Stimulated activated CD4-positive, alpha-beta T cell treated with anti-CD3 and anti-CD28 coated beads, Interleukin-4, amount 100 ng/mL, for 1 hour (primary cell): ENCODE measurements at places on chromosomes 6 and 20.

GRCh38 chr6:142339113-142339512, 37.3 kb downstream of the ADGRG6 start:
- DNase-seq = no peak

GRCh38 chr6:90003941-90004340, 109.7 kb downstream of the GJA10 start:
- no peak for DNase-seq

GRCh38 chr6:149094156-149094555, 223.4 kb upstream of the TAB2 start:
- DNase-seq = no peak

- DNase-seq = no peak
Observed at GRCh38 chr6:131117878-131118277, 17.4 kb upstream of the AKAP7 start.

DNA sequence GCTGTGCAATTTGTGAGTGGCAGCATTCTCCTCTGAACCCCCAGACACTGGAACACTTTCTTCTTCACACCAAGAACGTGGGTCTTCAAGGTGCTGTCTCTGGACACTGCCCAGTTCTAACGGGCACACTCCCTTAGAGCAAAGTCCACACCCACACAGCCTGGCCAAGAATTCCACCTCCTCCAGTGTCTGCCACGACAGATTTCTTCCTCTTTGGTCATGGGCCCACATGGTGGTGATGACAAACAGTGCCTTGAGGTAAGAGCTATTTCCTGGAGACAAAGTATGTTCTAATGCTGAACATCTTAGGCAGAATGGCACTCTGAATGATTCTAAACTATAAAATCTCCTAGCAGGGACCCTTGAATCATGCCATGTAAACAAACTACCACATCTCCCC, 25.5 kb upstream of the SSTR4 start:
- no peak for DNase-seq

DNA sequence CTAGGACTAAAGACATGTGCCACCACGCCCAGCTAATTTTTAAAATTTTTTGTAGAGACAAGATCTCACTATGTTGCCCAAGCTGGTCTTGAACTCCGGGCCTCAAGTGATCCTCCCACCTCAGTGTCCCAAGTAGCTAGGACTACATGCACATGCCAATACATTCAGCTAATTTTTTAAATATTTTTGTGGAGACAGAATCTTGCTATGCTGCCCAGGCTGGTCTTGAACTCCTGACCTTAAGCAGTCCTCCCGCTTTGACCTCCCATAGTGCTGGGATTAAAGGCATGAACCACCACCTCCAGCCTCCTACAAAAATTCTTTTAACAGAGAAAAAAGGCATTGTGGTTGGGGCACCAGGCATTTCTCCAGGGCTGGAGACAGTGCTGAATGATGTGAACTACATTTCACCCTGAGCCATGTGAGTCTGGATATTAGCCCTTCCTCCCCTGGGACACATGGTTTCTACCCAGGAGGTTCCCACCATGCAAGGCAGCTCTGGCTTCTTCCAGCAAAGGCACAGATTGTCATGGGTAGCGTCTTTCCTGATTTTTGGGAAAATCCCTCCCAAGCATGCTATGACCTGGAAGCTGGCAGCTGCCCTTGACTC, 36.3 kb upstream of the CMTR1 start:
- DNase-seq = no peak

GRCh38 chr6:40816601-40817000, 222.4 kb downstream of the UNC5CL start:
- no peak for DNase-seq

DNA sequence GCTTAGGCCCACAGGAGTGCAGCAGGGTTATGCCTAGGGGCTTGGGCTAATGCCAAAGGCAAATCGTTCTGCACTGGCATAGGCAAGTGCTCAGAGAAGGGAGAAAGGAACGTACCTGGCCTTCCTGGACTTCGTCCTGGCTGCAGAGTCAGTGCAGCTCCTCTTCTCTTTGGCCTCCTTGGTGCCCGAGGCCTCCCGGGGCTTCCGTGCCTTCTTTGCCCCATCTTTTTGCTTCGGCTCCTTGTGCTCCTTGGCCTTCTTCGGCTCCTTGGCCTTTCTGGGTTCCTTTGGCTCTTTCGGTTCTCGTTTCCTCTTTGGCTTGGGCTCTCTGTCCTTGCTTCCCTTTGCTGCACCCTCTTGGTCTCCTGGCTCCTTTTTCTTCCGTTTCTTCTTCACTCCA, 85.2 kb downstream of the CHD6 start:
- DNase-seq = no peak

DNA sequence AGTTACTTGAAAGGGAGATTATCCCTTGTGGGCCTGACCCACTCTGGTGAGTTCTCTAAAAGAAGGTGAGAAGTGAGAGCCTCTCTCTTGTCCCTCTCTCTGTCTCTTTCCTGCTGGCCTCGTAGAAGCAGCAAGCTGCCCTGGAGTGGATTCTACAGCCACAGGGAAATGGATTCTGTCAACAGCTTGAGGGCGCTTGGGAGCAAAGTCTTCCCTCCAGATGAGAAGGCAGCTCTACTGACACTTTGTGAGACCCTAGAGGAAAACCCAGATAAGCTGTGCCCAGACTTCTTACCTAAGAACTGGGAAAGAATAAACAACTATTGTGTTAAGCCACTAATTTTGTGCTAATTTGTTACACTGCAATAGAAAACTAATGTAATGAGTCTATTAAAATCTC, 39.9 kb downstream of the ANKRD60 start:
- no peak for DNase-seq

GRCh38 chr6:167879612-167880011, 52.9 kb downstream of the AFDN start:
- no peak for DNase-seq

DNA sequence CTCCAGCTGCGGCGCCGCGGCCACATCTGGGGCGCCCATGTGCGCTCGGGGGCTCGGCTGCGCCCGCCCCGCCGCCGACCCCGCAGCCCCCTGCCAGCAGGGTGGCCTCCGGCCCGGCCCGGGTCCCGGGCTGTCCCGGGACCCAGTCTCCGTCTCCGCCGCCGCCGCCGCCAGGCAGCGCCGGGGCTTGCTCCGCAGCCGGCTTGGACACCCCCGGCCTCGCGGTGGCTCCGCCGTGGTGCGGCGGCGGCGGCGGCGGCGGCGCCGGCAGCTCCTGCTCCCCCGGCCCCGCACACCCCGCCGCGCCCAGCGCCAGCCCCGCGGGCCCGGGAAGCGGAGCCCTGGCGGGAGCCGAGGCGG, 219 bp downstream of the ISM1 start:
- DNase-seq = no peak

DNA sequence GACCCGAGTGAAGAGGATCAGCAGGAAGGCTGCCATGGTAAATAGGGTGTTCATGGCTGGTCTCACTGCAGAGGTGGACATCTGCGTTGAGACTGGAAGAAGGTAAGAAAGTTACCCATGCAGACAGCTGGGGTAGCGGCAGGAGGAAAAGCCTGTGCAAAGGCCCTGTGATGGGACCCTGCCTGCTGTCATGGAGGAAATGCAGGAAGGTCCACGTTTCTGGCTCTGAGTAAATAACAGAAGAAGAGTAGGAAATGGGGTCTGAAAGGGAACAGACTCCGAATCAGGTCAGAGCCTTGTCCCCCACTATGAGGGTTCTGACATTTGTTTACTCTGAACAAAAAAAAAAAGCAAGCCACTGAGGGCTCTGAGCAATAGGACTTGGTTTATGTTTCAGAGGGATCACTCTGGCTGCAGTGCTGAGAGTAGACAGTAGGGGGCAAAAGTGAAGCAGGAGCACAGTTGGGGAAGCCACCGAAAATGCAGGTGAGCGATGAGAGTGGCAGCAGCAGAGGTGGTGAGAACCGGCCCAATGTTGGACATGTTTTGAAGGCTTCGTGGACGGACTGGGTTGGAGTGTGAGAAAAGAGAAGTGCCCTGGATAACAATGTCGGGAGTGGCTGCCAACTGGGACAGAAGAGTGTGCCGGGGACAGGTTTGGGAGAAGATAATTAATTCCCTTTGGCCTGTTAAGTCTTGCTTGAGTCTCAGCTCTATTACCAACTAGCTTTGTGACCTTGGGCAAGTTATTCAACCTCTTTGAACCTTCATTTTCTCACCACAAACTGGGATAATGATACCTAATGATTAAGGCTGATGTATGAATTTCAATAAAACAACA, 57.9 kb upstream of the MAP7 start:
- peak; percentile 78 for DNase-seq

- no peak for DNase-seq
Observed at GRCh38 chr6:142886431-142887170, 58.4 kb downstream of the HIVEP2 start.

DNA sequence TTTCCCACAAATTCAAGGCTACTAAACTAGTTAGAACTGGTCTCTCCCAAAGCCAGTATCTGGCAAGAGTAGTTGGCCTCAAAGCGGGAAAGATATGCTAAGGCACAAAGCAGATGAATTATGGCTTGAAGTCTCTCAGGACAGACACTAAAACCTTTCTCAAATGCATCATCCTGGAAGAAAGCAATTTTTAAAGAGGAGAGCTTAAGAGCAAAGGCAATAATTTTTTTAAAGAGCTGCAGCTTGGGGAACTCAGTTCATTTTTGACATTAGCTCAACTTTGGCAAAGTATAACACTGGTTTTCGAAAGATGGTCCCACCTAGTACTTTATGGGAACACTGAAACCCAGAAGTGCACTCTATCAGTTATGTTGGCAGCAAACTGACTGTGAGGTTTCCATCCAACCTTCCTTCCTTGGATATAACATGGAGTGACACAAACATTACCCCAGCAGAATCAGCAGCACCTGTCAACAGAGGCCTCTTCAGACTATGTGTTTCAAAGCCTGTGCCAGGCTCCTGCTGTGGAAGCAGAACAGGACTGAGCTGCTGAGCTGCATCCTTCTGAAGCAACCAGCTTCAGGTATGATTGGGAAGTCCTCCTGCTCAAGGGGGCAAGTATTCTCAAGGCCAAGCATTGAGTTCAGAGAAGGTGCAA, 852.3 kb upstream of the HS3ST5 start:
- DNase-seq = no peak

DNA sequence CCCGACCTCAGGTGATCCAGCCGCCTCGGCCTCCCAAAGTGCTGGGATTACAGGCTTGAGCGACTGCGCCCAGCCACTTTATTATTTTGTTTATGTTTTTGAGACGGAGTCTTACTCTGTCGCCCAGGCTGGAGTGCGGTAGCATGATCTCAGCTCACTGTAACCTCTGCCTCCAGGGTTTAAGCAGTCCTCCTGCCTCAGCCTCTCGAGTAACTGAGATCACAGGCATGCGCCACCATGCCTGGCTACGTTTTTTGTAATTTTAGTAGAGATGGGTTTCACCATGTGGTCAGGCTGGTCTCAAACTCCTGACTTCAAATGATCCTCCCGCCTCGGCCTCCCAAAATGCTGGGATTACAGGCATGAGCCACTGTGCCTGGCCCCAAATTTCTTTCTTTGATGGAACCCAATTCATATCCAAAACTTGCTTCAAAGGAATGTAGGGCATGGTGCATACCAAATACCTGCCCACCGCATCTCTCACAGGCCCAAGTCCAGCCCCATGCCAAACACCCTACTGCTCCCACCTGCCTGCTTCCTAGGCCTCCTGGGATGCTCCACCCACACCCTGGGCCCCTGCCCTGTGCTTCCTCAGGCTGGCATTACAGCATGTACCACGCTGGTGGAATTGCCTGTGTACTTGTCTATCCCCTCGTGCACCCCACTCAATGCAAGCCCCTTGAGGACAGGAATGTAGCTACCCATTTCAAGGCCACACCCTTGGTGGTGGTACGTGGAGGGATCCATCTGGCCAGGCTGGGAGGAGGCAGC, 4.9 kb upstream of the HMGA1 start:
- no peak for DNase-seq

GRCh38 chr6:110491299-110491643, 14.9 kb upstream of the SLC22A16 start:
- DNase-seq = no peak

GRCh38 chr6:111354758-111355555, 128.1 kb downstream of the REV3L start:
- no peak for DNase-seq

DNA sequence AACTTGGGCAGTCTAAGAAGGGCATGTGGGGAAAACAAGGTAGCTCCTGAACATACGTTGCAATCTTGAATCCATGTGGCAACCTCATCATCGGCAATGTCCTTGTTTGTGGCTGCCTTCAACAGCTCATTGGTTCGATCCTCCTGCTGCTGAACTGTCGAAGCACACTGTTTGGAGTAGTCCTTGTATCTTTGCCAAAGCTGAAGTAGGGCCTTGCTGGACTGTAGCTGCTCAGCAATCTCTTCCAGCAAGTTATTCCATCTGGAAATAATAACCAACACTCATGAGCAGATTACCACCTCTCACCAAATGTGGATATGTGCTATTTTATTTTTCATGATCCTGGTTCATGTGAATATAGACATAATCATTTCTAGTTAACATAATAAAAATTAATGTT, 413.3 kb downstream of the ESR1 start:
- DNase-seq = no peak

DNA sequence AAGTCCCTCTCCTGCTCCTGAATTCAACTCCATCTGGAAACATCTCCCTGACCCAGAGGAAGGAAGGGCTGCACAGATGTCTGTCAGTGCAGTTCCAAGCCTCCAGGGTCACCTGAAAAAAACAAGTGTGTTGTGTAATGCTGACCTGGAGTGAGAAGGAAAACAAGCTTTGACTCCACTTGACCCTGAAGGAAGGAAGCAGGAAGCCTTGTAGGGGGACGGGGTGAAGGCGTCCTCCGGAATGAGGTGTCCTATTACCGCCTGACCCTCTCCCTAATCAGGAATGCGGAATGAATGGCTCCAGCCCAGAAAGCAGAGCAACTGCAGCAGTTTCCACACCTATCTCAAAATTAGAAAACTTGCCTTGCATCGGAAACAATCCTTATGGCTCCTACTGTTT, 13.9 kb upstream of the ADGRF5 start:
- DNase-seq = no peak

DNA sequence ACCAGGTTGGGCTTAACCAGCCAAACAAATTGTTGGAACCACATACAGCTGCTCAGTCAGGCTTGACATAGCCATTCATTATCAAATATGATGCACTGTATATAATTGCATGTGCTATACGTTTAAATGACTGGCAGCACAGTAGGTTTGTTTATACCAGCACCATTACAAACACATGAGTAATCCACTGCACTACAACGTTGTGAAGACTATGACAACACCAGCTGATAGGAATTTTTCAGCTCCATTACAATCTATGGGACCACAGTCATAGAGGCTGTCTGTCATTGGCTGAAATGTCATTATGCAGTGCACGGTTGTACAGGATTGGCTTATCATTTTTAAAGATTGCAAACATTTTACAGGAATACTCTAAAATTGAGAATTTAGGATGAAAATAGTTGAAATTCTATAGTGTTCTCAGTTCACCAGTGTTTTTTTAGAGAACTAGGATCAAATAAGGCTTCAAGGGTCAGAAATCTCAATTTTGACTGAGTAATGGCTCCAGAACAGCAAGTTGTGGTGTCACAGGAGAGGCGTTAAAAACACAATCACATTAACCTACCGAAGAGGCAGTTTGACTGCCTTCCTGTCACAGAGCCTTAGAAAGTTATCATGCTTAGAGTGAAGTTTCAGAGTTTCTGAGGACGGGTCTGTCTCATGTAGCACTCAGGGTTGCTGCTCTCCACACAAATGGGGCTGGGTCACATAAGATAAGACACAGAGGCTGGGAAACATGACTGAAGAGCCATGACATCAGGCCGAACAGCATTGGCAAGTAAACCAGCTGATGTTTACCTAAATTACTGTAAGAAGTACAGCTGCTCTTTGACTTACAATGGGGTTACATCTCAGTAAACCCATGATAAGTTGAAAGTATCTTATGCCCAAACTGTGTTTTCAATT, 60.7 kb upstream of the SMLR1 start:
- no peak for DNase-seq

GRCh38 chr6:54847799-54848597, 1.4 kb downstream of the FAM83B start:
- DNase-seq = no peak
